Left kidney (tissue), 8 donors: ENCODE measurements at places on chromosomes 1 and 21.

DNA sequence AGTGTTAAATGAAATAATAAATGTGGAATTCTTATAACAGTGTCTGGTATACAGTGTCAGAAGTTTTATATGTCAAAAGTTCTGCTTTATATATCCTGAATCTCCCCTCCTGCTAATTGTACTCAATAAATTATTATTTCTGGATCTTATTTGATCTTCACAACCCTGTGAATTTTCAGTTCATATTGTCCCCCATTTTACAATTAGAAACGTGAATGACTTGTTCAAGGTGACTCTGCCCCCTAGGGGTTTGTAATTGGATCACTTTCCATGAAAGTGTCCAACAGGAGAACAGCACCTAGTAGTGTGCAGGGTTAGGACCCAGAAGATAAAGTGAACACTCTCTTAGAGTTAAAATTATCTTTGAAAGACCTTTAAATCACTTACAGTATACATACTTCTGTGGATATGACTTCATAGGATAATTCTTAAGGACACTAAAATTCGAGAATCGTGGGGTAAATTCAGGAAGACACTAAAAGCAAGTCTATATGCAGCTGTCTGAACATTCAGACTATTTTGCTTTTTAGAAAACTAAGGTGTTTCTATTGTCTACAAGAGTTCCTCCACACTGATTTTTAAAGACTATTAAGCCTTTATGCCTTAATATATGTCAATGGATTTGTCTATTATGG is 4.5 kb upstream of the DDR2 start:
- no peak for DNase-seq

DNA sequence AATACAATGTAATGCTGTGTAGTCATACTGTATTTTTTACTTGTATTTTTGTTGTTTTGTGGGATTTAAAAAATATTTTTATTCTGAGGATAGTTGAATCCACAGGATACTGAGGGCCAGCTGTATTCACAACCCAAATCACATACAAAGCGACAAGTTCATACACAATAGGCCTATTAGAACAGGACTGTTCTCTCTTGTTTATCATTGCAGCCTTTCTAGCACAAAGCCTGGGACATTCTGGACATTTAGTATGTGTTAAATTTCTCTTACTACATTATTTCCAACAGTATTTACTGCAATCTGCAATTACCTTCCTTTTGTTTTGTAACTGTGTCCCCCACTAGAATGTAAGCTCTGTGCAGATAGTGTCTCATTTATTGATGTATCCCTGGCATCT is 65.4 kb downstream of the SLC35A3 start:
- DNase-seq, result no peak

- no peak for DNase-seq
Measured at GRCh38 chr1:206953126-206953525, 6.9 kb upstream of the PIGR start.

DNA sequence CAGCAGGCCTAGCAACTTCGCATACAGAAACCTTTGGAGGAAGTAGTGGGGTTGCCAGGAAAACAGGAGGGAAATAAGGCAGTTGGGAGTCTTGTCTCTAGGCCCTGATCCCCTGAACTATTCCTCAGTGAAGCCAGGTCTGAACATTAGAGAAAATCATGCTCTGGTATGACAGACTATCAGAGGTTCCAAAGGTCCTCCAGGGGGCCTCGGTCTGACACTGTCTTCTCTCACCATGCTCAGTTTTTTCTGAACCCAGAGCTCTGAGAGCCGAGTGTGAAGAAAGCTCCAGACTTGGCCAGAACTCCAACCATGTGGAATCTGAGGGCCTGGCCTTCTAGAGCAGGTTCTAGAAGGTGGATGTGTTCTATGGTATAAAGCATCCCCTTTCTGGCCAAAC is 4.0 kb downstream of the TOMM40L start:
- no peak for DNase-seq

- no peak for DNase-seq
Measured at GRCh38 chr1:181637998-181638397, 154.7 kb downstream of the CACNA1E start.

DNA sequence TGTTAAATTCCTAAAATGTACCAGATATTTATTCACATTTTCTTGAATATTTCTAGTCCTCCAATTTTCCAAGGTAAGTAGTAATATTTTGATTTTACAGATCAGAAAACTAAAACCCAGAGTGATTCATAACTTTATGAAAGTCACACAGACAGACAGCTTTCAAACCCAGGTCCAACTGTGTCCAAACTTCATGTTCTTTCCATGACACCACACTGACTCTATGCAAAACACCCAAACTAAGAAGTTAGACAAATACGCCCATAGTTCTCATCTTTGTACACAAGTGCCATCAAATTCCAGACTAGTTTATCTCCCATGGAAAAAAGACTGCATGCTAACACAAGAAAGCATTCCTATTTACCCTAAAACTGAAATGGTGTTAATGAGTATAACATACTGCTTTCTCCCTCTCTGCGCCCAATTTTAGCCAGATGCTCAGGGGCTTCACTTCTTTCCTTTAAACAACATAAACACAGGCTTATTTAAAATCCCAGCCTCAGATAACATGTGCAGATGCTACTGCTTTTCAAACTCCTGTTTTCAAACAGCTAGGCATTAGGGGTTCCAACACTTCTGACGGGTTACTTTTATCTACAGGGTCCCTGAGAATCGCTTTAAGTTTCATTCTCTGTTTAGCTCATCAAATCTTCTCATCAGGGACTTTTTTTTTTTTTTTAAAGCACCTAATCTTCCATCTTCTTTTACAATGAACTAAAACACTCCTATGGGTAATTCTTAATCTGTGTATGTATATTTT is 44.6 kb downstream of the WASF2 start:
- no peak for DNase-seq

- no peak for DNase-seq
Measured at GRCh38 chr1:209787551-209787950, 3.2 kb upstream of the C1orf74 start.

- DNase-seq, result no peak
Measured at GRCh38 chr1:52186449-52186848, 44.6 kb downstream of the ZFYVE9 start.

- no peak for DNase-seq
Measured at GRCh38 chr1:208781391-208782045, 537.3 kb upstream of the PLXNA2 start.

DNA sequence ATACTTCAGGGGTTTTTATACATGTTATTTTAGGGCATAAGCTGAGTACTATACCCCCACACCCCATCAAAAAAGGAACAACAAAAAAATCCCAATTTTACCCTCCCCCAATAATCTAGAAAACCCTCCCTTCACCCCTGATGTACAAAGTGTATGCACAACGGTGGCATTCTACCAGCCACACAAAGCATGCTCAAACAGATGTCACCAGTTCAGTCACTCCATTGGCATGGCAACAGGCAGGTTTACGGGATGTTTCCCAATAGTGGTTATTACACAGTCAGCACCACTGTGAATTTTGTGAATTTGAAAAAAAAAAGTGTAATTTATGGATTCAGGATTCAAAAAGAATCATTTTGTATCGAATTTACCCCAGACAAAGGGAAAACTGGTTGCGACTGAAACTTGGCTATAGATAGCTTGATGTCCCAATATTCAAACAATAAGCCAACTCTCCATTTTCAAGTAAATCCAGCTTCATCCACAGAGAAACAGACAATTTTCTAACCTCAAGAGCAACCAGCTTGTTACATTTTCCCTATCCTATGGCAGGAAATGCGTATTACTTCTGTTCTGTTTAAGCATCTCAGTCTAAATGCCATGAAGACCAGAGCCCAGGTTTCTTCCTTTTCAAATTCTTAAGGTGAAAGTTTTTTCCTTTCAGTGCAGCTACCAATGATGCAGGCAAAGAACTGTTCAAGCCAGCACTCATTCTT is 34.0 kb upstream of the SLC45A3 start:
- DNase-seq, result no peak

DNA sequence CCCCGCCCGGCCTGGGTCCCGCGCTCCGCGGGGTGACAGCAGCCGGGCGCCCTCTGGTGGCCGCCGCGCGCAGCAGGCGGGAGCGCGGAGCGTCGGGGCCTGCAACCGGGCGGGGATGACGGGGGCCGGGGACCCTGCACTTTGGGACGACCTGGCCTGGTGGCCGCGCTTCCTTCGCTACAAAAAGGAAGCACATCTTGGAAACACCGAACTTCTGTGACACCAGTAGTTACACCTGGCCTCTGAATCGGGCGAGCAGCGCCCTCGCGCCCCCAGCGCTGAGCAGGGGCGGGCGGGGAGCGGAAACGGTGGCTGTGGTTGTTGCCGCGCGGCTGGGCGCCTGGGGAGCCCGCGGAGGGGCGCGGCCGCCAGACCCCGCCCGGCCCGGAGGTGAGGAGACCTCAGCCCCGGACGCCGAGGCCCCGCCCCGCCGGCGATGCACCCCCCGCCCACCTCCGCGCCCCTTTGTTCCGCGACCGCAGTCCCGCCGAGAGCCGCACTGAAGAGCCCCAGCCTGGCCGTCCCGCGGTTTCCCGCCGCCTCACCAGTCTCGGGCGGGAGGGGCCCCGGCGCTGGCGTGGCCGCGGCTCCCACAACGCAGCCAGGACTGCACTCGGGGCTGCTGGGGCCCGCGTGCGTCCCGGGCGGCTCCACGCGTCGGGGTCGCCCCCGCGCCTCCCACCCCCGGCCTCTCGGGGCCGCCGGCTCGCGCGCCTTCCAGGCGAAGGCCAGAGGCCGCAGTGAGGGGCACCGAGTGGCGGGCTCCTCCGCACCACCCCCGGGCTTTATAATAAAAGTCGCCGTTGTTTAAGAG is 59.3 kb downstream of the H3-3A start:
- peak; percentile 57 for DNase-seq

- DNase-seq, result no peak
Measured at GRCh38 chr21:36767096-36767495, 68.2 kb downstream of the SIM2 start.

- no peak for DNase-seq
Measured at GRCh38 chr1:199553104-199553503, 474.4 kb upstream of the NR5A2 start.

GRCh38 chr1:111179968-111180533 is 20.4 kb downstream of the DENND2D start:
- DNase-seq, result no peak

DNA sequence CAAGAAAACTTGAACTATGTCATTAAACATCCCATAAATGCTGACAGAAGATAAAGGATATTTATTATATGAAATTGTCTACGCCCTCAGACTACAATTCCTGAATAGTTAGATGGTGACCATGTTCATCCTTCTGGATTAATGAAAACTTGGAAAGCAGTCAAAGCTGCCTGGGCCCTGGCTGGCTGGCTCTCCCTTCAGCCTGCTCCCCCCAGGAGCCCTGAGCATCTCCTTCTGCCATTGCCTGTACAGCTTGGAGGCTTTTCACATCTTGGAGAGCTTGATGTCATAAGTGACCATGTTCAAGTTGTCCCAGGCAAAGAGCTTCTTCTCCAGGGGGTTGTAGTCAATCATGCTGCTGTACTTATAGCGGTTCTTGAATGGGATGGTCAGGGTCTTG is 13.6 kb downstream of the MYOCOS start:
- no peak for DNase-seq

- no peak for DNase-seq
Measured at GRCh38 chr1:99347041-99347684, 82.9 kb downstream of the PLPPR4 start.

DNA sequence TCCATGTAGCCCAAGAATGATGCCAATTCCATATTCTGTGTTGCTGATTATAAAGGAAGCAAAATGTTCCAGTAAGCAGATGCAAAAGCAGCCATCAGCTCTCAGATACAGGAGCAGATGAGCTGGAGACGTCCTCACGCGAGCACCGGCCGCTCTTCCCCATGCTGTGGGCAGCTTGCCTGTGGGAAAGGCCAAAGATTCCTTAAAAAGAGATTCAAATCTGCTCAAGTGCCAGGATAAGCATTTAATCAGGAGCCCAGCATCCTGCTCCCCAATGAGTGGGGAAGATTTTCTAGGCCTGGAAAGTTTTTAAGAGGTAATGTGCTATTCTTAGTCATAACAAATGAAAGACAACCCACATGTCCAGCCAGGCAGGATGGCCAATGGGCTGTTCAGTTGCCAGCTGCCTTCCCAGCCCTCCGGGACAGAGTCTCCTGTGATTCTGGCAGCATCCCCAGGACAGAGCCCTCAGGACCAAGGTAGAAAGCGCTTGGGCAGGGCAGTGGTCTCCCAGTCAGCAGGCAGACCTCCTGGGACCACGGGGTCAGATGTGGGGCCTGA is 108.2 kb upstream of the TMPRSS2 start:
- DNase-seq, result no peak

GRCh38 chr1:46187106-46187869 is 10.9 kb downstream of the POMGNT1 start:
- DNase-seq, result no peak

DNA sequence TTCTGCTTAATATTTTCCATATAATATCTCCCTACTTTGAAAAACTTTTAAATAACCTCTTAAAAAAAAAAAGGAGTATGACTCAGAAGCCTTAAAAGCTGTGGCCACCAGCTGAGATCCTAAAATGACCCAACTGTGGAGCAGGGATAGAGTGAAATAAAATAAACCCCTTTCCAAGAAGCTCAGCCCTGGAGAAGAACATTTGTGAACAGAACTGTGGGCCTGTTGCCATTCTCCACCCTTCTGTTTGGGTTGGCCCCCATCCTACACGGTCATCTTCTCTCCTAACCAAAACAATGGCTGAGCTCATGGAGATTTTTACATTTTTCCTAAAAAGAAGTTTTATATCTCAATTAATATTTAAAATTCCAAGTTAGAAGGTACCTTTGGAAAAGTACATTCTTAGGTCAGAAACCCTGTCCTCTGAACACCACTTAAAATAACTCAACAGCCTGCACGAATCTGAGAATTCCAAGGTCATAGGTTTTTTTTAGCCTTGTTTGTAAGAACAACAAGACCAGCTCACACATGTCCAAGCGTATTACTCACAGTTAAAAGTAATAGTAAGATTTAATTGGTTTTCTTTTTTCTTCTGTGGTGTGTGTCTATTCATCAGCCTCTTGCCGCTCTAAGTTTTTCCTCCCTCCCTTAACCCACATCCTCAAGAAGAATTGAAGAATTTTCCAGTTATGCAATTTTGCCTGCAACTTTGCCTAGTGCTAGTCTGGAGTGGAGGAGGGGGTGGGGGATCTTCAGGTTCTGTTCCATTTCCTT is 107.7 kb upstream of the ERRFI1 start:
- no peak for DNase-seq

DNA sequence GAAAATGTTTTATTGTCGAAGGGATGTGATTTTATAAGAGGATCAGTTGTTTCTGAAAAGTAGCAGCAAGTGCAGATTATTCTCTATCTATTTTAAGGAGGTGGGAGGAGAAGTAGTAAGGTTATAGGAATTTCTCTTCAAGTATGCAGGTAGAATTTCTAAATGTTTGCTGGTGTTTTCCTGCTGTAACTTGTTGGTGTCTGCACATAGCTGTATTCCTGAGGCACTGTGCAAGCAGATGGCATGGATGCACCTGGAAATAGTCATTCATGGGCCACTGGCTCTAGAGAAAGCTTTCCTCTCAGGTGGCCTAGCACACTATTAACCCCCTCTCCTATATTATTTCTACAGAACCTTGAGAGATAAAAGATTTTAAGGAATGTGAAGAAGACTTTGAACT is 30.3 kb upstream of the PODN start:
- no peak for DNase-seq

- no peak for DNase-seq
Measured at GRCh38 chr1:48036710-48037355, 39.6 kb upstream of the TRABD2B start.
